ENCODE measurements at places on chromosomes 16 and 17.

DNA sequence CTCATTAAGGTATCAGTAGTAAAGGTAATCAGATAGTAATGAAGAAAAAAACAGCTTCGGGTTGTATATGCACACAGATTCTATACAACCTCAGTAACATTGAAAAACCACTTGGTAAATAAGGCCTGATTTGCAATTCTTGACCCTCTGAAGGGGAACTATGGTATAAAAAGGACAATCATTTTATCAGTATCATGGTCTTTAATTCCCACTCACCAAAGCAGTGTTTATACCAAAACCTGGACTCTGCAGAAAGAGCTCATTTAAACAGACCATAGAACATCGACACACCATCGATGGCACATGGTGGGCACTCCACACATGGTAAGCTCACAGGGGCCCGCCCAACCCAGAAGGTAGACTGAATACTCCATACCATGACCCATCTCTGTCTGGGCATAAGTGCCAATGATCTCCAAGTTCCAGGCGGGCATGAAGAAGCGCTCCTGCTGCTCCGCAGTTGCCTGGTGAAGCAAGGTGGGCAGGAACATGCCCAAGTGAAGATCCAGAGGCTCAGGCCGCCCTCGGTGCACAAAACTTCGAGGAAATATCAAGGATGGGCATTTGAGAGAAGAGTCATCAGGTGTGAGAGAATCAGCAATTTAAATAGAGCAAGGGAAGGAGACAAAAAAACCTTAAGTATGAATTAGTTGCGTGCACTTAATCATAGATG lies 19.0 kb downstream of the ACOX1 start:
- no peak for DNase-seq

GRCh38 chr17:13835151-13835550 lies 233.4 kb upstream of the HS3ST3A1 start:
- no peak for DNase-seq

DNA sequence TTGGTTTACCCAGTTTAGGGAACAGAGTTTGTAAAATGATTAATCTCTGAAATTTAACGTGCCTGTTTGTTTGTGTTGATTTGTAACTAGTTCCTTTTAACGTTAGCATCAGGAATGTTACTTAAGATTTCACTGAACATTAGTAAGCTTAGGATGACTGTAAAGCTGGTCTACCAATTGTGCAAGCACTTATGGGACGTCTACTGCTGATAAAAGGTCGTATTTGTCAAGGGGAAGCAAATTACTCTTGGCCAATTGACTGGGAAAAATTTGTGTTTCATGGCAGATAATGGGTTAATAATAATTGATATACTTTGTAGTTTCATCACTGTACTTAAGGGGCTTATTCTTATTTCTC lies 11.8 kb downstream of the METTL9 start:
- DNase-seq = no peak

DNA sequence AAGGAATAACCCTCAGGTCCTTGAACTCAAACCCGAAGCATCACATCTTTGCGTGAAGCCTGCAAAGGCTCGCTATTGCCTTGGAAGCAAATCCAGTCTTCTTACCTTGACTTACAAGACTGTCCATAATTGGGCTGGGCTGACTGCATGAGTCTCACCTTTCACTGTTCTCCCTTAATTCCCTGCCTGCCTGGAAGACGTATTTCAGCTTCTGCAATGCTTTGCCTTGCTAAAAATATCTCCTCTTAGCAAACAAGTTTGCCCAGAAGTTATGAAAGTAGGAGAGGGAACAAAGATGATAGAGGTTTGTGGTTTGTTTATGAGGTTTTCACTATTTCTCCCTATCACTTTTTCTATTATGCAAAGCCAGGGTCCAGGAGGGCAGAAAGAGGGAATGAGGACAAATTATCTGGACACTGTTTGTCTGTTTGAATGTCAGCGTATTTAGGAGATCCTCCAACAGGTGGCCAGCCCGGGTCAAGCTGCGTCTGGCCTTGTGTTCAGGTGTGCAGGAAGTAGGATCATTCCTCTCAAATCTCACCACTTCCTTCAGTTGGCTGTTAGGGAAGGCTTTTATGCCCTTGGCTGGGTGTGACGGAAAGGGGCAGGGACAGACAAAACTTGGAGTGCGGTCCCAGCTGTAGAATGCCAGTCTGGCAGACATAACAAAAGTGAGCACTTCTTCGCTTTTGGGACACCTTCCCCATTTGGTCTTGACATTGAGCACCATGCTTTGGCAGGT lies 488.9 kb downstream of the CDH13 start:
- no peak for DNase-seq

DNA sequence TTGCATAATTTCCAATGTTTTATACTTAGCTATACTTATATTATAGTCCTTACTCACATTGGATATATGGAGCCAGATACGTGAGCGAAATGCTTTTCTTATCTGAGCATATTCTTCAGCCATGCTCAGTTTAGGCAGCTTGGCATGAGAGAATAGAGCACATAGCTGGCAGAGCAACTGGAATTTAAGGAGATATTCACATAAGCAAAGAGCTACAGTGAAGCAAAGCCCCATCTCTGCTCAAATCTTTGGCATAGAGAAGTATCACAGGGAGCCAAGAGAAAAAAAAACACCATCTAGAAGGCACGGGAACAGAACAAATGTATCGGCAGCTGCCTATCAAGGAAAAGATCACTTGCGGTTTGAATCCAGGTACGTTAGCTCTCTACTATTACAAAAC lies 734.2 kb upstream of the KIF2B start:
- no peak for DNase-seq

- no peak for DNase-seq
Measured at GRCh38 chr17:68910251-68910705, 44.9 kb downstream of the ABCA8 start.

- no peak for DNase-seq
Measured at GRCh38 chr17:48139944-48140343, 32.4 kb downstream of the SNX11 start.

- DNase-seq = peak; percentile 51
Measured at GRCh38 chr16:1379304-1380076, 27.8 kb downstream of the GNPTG start.

DNA sequence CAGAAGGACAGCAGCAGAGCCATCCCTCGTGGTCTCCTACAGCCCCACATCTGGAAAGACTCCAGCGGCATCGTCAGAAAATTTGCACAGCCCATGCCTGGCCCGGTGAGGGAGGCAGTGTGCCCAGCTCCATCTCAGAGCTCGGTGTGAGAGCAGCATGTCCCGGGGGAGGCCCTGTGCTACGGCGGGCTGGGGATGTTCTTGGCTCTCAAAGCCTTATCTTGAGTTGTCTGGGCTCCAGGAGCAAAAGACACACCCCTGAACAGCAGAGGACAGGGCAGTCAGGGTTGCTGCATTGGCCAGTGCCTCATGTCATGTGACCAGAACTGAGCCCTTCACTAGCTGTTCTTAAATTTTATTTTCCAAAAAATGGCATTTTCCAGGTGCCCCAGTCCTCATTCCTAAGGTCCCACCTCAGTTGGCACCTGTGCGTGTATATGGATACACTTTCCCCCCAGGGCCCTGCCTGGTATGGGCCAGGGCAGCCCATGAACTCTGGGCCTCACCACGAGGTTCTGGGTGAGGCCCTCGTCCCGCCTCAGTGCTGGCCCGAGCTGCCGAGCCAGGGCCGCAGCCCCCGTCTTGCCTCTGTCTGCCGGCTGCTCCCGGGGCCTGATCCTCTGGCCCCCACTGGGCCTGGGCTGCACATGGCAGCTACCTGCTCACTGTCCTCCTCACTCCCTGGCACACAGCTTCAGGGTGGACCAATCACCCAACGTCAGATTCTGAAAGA lies 3.0 kb downstream of the NUDT16L1 start:
- no peak for DNase-seq
